Endodermal cell (in vitro differentiated cells): ENCODE measurements at places on chromosomes 1 and 21.

GRCh38 chr1:166903232-166903631 lies 27.2 kb upstream of the TADA1 start:
- no peak for DNase-seq

GRCh38 chr1:39117899-39118450 lies 86.5 kb upstream of the MACF1 start:
- no peak for DNase-seq

DNA sequence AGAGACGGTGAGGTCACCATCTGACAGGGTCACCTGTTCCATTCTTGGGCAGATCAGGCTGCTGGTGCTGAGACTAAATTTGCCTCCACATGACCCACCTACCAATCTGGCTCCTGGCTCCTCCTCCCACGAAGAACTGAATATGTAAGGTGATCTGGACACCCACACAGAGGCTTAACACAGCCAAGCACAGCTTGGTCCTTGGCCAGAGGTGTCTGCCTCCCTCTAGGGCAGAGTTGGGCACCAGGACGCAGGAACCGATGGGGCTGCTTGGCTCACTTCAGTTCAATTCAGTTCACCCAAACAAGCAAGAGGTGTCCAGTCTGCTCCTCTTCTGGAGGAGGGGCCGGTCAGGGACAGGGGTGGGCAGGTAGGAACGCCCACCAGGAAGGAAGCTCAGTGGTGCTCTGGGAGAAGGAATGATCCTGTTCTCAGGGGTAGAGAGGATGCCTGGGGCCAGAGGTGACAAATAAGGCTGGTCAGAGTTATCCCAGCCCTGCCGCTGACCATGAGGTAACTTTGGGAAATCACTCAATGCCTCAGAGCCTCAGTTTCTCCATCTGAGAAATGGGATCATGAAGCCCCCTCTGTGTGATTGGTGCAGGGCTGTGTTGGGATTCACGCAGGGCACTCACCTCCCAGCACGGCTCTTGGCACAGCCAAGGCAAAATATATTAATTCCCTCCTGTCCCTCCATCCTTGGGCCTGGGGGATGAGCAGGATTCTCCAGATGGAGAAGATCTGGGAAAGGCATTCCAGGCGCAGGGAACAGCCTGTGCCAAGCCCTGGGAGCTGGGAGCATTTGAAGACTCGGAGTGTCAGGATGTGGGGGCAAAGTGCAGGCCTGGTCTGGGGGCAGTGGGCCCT lies 284.5 kb downstream of the PTPRU start:
- DNase-seq, result peak; percentile 38

DNA sequence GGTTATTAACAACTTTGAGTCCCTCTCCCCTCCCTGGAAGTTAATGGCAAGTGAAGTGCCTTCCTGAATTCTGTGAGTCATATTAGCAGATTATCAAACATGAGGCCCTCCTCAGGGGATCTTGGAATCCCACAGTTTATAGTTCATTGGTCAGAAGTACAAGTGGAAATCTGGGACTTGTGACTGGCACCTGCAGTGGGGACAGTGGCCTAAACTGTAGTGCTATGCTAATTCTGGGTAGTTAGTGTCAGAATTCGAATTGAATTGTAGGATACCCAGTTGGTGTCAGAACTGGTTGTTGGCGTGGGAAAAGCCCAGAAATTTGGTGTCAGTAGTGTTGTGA lies 26.2 kb downstream of the ZYG11B start:
- no peak for DNase-seq

DNA sequence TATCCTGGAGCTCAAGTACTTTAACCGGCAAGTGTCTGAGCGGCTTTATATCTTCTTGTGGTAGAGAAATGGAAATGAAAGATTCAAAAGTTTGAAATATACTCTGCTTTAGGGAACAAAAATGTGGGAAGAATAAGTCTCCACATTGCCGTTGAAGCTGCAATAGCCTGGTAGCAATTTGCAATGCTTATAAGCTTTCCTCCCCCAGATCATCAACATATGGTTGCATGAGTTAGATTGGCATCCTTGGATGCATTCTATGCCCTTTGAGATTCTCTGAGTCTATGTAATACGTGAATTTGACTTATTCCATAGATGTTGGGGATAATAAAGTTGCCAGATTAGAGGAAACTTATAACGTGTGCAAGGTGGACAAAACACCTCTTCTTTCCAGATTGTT lies 86.1 kb upstream of the KCNK1 start:
- DNase-seq, result no peak

GRCh38 chr1:153791648-153792253 lies 16.5 kb downstream of the SLC27A3 start:
- DNase-seq, result no peak

DNA sequence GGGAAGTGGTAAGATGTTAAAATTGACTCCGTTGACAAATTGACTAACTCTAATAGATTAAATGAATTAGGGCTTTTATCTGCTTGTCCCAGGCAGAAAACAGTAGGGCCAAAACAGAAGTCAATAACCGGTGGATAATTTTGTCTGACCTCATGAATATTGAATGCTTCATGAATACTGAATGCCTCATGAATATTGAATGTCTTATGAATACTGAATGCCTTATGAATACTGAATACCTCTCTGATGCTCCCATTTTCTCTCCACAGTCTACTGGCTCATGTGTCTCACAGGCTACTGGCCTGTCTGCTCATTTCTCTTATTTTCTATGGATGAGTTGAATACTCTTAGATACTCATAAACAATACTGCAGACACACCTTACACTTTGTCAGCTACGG lies 56.0 kb downstream of the POFUT2 start:
- DNase-seq, result no peak

- DNase-seq, result no peak
These were observed 44.2 kb downstream of the EPHB2 start for GRCh38 chr1:22754824-22755223.

- DNase-seq, result no peak
These were observed 26.6 kb upstream of the EXO1 start for GRCh38 chr1:241821363-241821762.

- no peak for DNase-seq
These were observed 230.6 kb downstream of the DSCAM start for GRCh38 chr21:40616377-40616704.

- no peak for DNase-seq
These were observed 102.1 kb upstream of the NBPF4 start for GRCh38 chr1:108345776-108346531.

GRCh38 chr1:210378736-210379135 lies 50.0 kb downstream of the HHAT start:
- DNase-seq, result no peak

DNA sequence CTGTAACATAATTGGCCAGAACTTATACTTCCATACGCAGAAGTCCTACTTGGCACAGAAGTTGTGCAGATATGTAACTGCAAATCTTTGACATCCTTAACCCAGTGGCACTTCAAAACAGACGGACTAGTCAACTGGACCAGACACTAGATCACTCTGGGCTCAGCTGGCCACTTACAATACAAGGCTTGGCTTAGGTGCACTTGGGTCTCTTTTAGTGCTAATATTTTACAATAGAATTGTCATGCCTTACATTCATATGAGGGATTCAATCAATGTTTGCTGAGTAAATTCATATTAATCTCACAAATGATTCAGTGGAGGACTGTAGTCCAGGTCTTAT lies 20.1 kb downstream of the XKR8 start:
- DNase-seq, result no peak

DNA sequence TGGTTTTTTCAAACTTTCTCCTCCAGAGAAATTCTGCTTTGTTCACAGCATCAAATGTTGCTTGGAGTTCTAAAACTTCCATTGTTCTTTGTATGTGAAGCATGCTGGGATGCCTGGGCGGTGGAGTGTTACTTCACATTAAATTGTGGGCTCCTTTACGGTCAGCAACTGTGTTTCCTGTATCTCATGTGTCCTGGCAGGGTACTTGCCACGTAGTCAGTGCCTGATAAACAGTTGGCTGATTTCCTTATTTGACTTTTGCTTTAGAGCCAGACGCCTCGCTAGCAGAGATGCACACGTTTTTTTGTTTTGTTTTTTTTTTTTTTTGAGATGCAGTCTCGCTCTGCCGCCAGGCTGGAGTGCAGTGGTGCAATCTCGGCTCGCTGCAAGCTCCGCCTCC lies 96.7 kb downstream of the UCK2 start:
- DNase-seq, result no peak

DNA sequence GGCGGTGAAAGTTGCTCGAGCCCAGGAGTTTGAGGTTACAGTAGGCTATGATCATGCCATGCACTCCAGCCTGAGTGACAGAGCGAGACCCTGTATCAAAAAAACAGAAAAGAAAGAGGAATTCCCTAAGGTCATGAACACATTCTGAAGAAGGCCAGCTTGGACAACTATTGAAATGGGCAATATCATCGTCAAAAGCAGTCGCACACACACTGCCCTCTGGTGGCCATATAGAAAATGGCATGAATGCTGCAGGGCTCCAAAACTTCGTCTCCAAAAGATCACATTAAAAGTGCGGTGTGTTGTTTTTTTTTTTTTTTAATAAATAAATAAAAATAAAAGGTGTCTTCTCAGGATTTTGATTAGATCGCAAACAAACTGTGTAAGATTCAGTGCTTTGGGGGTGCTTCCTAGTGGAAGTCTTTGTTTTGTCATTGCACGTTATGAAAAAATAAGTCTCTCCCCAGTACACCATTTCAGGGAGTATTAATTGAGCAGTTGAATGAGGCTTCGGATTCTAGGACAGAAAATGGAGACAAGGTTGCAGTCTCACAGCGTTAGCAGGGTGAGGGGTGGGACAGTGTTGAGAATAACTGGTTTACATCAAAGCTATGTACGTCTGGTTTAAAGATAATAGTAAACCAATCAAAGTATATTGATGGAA lies 87.5 kb upstream of the FMN2 start:
- DNase-seq, result peak; percentile 66
